ENCODE measurements at places on chromosomes 7 and 10. TPM values are rescaled to one million over a fixed set of nuclear protein-coding genes. Genes with fewer than 3 reads are reported as not detected.

- DNase-seq = no peak
Measured at GRCh38 chr10:73332379-73332778, 26.3 kb downstream of the CFAP70 start.

- DNase-seq = peak; percentile 92
Measured at GRCh38 chr7:99102809-99103690, 40.9 kb downstream of the SMURF1 start.

- peak; percentile 34 for DNase-seq
Measured at GRCh38 chr7:38374507-38374906, 101.1 kb upstream of the TARP start.

DNA sequence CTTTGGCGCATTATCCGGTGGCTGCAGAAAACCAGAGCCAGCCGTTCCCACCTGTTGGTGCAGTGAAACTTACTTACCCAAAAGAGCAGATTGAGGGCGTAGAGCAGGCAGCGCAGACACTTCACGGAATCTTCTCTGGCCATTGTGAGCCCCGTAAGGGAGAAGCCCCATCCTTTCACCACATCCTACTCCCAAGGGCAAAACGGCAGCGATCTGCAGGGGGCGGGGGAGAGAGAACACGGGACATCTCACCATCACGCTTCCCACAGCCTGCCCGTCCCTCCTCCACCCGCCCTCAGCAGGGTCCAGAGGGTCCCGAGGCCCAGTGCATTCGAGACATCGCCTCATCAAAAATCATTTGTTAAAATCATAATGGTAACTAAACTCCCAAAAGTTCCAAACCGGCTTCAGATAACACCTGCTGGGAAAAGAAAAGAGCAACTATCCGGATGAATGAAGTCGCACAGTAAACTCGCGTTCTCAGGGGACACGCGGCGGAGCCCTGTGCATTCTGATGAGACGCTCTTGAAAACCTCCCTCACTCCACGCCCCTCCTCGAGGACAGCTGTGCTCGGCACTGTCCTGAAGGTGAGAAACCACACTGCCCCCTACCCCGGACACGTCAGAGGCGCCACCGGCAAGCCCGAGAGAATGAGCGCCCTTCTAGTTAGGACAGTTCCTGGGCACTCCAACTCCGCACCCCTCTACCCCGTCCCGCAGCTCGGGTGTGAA is 1.2 kb downstream of the TSPAN12 start:
- peak; percentile 8 for DNase-seq

The HPSE2 gene
- not detected for polyA plus RNA-seq

Measured in IMR-90 (cell line).